Activated T-helper 1 cell treated with Interleukin-2 at 50 U/mL for 16 hours (primary cell): ENCODE measurements at places on chromosomes 1 and 21.

DNA sequence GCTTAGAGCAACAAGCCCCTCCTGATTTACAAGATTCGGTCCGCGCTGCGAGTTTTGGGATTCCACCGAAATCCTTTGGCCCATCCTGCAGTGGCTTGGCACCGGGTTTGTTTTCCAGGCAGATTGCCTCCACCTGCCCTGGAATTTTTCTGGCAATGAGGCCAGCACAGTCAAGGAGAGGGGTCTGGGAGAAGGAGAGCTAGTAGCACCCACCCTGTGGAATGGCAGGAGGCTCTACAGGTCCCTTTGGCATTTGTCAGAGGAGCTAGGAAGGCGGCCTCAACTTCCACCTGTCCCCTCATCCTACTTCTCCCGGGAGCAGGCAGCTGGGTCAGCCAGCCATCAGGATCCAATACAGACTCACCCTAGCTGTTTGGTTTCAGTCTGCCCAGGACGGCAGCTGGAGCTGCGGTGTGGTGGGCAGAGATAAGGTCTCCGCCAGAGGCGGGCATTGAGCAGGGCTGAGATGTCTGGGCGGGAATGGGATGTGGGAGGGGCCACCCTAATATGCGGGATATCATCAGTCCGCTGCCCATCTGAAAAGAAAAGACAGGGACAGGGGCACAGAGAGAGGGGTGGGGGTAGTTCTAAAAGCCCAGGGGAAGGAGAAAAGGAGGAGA lies 37.8 kb upstream of the PRELP start:
- no peak for DNase-seq

DNA sequence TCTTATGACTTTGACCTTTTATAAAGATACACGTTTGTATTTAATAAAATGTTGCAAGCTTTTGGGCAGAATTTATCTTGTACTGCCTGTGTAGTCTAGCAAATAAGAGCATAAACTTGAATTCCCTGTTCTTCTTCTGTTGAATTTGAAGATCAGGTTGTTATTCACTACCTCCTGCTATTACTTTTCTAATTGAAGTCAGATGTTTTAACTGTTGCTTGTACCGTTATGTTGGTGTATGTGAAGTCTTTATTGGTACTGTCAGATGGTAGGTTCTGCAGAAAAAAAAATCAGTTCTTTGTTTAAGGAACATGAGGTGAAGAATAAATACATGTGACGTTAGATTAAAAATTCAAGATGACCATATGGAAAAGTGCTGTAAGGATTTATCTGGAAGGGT lies 69.1 kb downstream of the DYRK1A start:
- no peak for DNase-seq

- DNase-seq: no peak
These were observed 21.0 kb downstream of the NKAIN1 start for GRCh38 chr1:31218705-31219104.

GRCh38 chr1:150922519-150922975 lies 3.6 kb upstream of the SETDB1 start:
- peak; percentile 47 for DNase-seq
